ENCODE measurements at places on chromosomes 5 and 9.
A peak's percentile ranks its signal among the peaks of the same experiment; 100 is the strongest.

GRCh38 chr9:85914108-85914507 is 26.8 kb upstream of the NAA35 start:
- peak; percentile 30 for DNase-seq

GRCh38 chr5:82613891-82614290 is 335.7 kb upstream of the RPS23 start:
- DNase-seq: no peak

GRCh38 chr5:9499498-9499876 is 46.4 kb downstream of the SEMA5A start:
- no peak for DNase-seq

GRCh38 chr5:77418601-77419581 is 73.2 kb downstream of the WDR41 start:
- no peak for DNase-seq

DNA sequence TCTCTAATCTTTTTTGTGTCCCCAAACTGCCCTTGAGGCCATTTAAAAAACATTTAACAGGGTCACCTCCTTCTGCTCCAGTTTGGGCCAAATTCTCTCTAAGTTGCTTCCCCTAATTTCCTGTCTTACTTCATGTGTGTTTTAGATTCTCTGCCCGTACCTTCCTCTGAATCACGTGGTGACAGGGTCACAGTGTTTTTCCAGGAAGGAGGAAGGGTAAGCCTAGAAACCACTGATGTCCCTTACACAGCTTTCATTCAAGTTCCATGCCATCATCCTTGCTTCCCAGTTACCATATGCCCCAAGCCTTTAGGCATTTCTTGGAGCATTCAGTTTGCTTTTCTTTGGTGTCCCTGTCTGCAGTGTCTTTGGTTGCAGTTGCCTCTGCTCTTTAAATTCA is 42.4 kb upstream of the MACIR start:
- peak; percentile 35 for DNase-seq

GRCh38 chr5:94181895-94182294 is 436.5 kb downstream of the KIAA0825 start:
- no peak for DNase-seq

- DNase-seq: no peak
Measured at GRCh38 chr5:134969166-134969565, 1.5 kb downstream of the CATSPER3 start.

GRCh38 chr5:5967373-5967772 is 411.0 kb downstream of the MED10 start:
- DNase-seq: no peak

DNA sequence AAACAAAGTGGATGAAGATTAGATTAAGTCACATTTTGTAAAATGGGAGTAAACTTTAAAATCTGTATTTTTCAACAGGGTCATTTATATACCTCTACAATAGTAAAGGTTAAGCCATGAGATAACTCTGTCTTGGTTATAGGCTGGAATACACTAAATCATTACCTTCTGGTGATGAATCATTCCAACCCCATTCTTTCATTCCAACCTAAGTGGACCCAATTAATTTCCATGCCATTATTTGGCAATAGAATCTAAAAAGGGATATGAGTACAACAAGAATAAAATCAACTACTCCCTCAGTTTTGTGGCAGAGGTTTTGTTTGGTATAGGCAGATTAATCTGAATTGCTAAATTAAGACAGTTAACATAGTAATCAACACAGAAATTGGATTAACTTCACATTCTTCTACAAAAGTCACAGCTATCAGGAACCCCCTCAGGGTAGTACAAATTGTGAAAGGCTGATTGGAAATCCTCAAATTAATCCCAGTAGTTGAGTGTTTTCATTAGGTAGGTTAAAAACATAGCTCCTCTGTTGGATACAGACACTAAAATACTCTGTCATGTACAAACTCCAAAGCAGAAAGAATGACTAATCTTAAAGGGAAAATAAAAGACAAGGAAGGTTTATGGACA is 54.2 kb downstream of the ELAVL2 start:
- DNase-seq: no peak

- DNase-seq: no peak
Measured at GRCh38 chr5:77707791-77708190, 68.3 kb downstream of the TBCA start.

GRCh38 chr9:107907715-107908114 is 418.1 kb upstream of the KLF4 start:
- no peak for DNase-seq

DNA sequence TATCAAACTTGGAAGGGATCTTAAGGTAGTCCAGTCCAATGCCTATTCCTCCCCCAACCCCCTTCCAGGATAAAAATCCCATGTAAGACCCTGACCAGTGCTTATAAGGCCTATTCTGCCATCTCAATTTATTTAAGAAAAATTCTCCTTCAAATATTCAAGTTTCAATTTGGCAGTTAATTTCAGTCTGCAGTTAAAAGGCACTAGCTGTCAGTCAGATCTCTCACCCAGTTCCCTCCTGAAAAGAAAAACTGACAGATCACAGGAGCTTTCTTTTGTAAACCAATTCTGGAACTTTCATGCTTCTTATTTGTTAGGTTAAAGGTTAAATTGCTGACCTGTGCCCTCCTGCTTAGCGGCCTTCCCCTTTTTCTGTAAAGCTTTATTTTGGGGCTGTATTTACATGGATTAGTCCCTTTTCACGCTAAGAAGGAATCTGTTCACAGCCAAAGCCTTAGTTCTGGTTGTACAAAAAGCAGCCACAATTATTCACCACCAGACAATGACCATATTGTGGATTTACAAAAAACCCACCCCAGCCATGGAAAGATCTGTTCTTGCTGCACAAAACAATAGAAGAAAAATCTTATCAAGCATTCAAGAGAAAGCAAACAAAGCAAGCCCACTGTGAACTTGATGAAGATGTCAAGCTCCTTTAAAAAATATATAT is 68.7 kb downstream of the DENND1A start:
- DNase-seq: no peak

DNA sequence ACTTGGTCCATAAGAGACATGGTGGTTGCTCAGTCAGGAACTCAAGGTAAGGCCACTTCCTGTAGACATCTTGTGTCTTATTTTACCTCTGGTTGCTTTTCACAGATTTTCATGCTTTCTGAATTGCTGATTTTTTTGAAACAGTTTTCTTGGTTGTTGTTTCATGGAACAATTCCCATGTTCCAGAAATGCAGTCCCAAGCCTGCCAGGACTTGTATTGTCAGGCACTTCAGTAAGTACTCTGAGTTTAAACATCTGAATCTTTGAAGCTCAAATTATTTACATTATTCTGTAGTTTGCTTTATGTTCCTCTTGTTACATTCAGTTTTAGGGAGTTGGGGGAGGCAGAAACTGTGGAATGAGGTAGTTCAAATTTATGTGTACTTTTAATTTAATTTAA is 290.2 kb downstream of the DMRT2 start:
- DNase-seq: no peak

DNA sequence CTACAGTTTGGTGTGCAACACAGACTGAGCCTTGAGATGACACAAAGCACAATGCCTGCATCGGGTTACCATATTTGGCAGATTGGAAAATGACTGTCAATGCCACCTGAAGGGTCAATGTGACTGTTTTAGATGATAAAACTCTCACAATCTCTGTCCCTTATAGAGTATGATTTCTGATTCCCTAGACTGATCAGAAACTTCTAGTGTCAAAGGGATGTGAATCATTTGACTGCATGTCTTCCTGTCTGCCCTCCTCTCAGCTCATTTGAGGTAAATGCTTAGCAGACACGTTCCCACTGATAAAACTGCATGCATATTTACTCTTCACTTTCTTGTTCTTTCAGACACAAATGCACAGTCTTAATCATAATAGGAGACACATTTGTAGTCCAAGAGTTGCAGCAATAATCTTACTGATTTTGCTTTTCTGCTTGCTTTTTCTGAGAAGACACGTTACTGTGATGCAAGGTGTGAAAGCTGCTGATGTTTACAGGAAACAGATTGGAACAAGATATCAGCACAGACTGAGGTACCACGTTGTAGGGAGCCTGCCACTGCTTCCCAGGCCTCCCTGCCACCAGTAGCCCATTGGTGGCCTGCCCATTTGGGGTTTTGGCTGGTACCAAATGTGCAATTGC is 77.8 kb downstream of the GCNT4 start:
- DNase-seq: no peak

- DNase-seq: no peak
Measured at GRCh38 chr5:150043657-150044328, 42.6 kb downstream of the CSF1R start.

- peak; percentile 75 for DNase-seq
Measured at GRCh38 chr5:75049456-75050351, 2.7 kb downstream of the GCNT4 start.

DNA sequence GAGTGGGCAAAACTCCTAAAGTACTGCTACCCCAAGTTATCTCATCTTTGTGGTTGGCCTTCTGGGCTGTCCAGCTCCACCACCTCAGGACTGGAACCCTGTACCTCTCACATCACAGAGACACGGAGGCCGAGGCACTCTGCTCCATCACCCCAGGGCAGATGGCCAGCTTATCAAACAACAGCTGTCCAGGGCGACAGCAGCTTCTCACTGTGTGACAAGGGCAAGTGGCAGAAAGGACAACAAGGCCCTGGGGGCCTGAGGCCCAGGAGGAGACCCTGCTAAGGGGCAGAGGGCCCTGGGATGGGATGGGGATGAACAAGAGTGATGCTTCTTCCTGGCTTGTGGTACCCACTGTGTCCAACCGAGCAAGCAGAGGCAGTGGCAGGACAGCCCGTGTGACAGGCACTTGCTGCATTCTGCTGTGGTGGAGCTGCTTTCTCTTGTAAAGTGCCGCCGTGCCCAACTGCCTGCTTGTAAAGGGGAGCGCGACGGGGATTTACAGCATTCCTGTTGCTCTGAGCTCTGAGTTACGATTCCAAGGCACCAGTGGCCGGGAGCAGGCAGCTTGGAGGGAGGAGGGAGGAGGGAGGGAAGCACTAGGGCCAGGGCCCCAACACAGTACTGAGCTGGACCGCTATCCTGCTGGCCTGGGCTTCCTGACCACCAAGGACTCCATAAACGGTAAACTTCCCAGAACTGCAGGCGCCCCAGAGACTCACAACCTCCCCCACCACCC is 71.2 kb downstream of the SHB start:
- no peak for DNase-seq

DNA sequence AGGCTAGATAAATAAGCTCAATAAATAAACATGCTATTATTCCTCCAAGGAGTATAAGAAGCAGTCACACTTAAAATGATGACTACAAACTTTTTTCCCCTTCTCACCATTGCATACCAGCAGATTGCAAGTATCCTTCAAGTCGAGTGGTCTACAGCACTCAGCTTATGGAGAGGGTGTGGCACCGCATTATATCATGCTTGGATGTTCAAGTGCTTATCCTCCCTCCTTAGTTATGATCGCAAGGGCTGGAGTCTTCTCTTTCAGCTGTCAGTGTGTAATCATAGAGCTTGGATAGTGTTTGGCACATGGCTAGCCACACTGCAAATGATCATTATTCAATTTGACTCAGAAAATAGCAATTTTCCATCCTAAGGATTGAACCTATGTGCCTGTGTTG is 124.0 kb downstream of the CARTPT start:
- DNase-seq: no peak

GRCh38 chr9:128191406-128192046 is at the start of gene CIZ1:
CIZ1 (minus strand) TSS chr9:128191572; CDS start chr9:128190857, 715 bp downstream.
- peak; percentile 82 for DNase-seq

GRCh38 chr9:32253731-32254130 is 130.7 kb upstream of the ACO1 start:
- no peak for DNase-seq

DNA sequence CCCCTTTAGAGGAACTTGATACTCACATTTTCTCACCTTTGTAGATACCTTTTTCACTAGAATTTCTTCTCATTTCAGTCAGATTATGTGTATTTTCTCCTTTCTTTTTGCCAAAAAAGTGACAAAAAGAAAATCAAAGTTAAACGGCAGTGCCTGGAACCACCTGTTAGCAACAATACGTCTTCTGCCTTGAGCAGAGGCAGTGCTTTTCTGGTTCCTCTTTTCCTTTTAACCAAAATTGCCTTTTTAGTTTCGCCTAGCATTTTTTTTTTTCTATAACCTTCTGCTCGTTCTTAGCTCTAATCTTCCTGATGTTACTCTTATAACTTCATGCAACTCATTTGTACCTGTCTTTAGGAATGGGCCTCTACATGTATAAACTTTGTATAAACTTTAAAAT is 26.1 kb downstream of the SMIM32 start:
- no peak for DNase-seq

- DNase-seq: peak; percentile 97
Measured at GRCh38 chr5:174532455-174533453, 191.6 kb upstream of the MSX2 start.

DNA sequence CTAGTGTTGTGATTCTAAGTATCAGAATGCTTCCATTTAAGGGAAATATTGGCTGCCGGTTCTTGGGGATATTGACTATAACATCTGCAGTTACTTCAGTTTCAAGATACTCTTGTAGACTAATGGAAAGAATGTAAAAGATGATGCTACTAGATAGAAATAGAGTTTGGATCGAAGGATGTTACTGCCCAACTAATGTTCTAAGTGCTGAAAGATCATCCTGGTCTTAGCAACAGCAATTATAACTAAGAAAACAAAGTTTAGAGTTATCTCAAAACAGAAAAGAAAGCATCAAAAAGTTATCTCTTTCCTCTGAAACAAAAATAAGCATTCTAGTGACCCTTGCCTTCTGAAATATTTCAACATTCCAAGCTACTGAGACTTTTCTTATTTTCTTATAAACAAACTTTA is 49.9 kb downstream of the ITGA1 start:
- no peak for DNase-seq

DNA sequence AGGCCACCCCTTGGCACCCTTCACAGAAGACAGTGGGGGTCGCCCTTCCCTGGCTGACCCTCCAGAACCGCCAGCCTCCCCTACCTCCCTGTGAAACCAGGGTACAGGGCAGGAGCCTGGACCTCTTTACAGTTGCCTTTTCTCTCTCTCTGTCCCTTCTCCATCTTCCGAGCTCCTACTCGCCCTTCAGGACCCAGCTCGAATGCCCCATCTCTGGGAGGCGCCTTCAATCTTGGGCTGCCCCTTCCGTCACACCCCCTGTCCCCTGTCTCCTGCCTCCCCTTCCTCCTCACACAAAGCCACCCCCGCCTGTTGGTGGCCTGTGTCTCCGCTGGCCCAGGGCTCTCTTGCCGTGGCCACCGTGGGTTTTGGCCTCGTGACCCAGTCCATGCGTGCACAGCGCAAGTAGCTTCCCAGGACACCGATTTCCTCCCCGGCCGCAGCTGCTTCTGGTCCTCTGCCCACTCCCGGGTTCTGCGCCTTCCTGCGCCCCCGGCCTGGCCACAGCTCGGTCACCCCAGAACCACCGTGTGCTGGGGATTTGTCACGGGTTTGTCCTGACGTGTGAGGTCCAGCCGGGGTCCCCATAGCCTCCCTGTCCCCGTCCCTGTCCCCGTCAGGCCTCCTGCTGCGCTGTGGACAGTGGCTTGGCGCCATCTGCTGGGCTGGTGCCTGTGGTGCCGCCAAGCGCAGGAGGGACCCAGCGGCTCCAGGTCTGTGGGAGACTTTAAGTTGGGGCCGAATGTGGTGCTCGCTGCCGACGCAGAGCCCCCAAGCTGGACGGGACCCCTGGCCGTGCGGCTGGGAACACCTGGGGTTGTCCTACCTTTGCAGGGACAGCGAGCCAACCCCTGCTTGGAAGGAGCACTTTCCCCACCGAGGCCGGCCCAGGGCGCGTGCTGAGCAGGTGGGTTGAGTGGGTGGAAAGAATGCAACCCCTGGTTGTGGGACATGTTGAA is 4.0 kb upstream of the TMEM250 start:
- DNase-seq: peak; percentile 67

- no peak for DNase-seq
Measured at GRCh38 chr9:128310461-128310860, 11.8 kb downstream of the TRUB2 start.
